SJSA1 (cell line): ENCODE measurements at places on chromosomes 16 and 17. TPM values are rescaled to one million over a fixed set of nuclear protein-coding genes. Genes with fewer than 3 reads are reported as not detected.
A peak's percentile ranks its signal among the peaks of the same experiment; 100 is the strongest.

The TP53TG3 gene
- total RNA-seq, result not detected in 2 replicates

DNA sequence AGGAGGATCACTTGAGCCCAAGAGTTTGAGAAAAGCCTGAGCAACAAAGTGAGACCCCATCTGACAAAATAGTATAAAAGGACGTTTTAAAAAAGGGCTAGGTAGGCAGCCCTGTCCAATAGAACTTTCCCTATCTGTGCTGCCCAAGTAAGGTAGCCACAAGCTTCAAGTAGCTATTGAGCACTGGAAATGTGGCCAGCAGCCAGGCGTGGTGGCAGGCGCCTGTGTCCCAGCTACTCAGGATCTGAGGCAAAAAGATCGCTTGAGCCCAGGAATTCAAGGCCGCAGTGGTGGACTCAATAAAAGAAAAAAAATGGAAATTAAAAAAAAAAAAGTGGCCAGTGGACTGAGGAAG is 1.5 kb upstream of the NQO1 start:
- no peak for DNase-seq

- no peaks in the 10 kb centered on the region for H3K4me1 ChIP-seq
- DNase-seq, result no peak
- H3K27me3 ChIP-seq, result no peaks in the 10 kb centered on the region
- H3K27ac ChIP-seq, result no peak overlapping the region
- no peaks in the 10 kb centered on the region; the same call in 1 of the 2 replicates for H3K36me3 ChIP-seq
- no peak overlapping the region for H3K4me3 ChIP-seq
Measured at GRCh38 chr16:15533386-15533785, 99.0 kb downstream of the BMERB1 start.

The KRT27 gene
- total RNA-seq, result not detected in 2 replicates

The NOD2 gene
- 0.05 TPM in 1 of 2 replicates, not detected in the other for total RNA-seq

- H3K27me3 ChIP-seq, result no peaks in the 10 kb centered on the region
- no peaks in the 10 kb centered on the region for H3K36me3 ChIP-seq
- no peak for DNase-seq
- H3K4me1 ChIP-seq, result no peaks in the 10 kb centered on the region
- H3K27ac ChIP-seq, result no peak overlapping the region
Measured at GRCh38 chr16:79247386-79247785, 353.2 kb downstream of the MAF start.

The ANKS3 gene
- total RNA-seq, result 20.9 and 21.9 TPM in 2 replicates

- H3K27me3 ChIP-seq, result no peaks in the 10 kb centered on the region
- no peaks in the 10 kb centered on the region for H3K36me3 ChIP-seq
- H3K4me3 ChIP-seq, result no peak overlapping the region
- peak; percentile 97 for DNase-seq
- peak overlapping the region; percentile 92 for H3K27ac ChIP-seq
Measured at GRCh38 chr17:48483471-48484131, 47.2 kb downstream of the HOXB1 start.
